ENCODE measurements at places on chromosomes 16 and 17. TPM values are rescaled to one million over a fixed set of nuclear protein-coding genes. Genes with fewer than 3 reads are reported as not detected.

DNA sequence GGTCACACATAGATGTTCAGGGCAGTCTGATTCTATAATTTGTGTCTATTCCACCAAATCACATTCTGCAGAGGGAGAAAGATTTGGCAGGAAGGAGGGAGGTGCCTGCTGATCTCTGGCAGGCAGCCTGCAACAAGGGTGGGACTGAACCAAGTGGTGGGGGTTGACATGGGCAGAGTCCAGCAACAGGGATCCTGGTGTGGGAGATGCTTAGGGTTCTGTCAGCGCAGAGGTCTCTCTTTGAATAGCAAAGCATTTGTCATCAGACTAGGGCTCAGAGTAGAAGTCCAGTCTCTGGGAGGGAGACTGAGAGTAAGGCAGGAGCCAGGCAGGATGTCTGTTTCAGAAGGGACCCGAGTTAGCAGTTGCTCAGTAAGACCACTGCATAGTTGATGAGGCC lies 94.6 kb downstream of the UTP18 start:
- DNase-seq = no peak

DNA sequence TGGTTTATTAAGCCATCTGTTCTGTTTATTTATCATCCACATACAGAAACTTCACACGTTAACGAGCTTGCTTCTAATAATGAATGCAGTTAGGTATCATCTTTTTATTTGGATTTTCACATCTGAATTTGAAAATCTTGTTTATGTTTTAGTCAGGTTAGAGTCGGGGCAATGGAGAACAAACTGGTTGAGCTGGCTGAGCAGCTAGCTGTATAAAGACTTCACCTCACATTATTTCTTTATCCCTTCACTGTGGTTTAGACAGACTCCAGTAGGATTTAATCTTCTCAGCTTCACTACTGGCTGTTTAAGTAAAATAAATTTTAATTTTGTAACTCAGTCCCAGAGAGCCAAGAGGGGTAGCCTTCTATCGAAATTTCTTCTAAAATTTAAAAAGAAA lies 415.9 kb downstream of the RBFOX1 start:
- DNase-seq = no peak

- DNase-seq = no peak
Observed at GRCh38 chr16:269061-269796, 6.5 kb downstream of the RGS11 start.

- peak; percentile 94 for DNase-seq
Observed at GRCh38 chr17:45221081-45222013, at the start of gene FMNL1. Gene FMNL1, plus strand, starts transcription at chr17:45221885. Its CDS starts 240 bp downstream, at chr17:45222125.

DNA sequence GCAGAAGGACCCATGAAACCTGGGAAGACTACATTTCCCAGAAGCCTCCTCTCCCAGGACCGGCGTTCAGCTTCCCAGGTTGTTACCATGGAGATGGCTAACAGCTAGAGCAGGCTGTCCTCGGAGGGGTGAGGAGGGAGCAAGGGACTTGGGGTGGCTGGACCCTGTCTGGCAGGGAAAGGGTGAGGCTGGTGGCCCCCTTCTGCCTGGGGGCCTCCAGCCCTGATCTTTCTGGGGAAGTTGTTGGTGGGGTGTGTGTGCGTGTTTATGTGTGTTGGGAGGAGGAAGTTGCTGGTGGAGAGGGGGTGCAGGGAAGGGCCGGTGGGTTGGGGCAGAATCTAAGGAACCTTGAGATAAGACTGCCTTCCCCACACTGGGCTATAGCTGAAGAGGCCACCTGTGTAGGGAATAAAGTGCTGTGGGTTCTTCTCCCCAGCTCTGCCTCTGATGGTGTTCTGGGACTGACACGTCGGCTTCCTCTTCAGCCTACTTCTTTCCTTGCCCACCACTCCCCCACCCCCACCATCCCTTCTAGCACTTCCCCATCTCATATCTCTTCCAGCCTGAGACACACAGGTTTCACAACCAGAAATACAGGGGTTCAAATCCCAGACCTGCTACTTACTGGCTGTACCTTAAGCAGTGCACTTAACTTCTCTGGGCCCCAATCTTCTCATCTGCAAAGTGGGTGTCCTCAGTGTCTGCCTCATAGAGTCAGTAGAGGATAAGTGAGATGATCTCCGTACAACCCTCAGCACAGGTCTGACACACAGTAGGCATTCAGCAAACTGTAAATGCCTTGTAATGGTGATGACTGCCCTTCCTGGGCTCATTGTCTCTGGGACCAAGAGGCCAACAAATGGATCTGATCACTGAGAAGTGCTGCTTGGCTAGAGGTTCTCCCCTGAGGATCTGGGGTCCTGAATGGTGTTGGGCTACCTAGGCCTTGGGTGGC lies at the start of gene DRC7:
TSS of gene DRC7 (plus strand) at position 82 of the 955 bp plus-strand sequence. CDS start 3,144 bp downstream, outside the sequence.
- no peak for DNase-seq

DNA sequence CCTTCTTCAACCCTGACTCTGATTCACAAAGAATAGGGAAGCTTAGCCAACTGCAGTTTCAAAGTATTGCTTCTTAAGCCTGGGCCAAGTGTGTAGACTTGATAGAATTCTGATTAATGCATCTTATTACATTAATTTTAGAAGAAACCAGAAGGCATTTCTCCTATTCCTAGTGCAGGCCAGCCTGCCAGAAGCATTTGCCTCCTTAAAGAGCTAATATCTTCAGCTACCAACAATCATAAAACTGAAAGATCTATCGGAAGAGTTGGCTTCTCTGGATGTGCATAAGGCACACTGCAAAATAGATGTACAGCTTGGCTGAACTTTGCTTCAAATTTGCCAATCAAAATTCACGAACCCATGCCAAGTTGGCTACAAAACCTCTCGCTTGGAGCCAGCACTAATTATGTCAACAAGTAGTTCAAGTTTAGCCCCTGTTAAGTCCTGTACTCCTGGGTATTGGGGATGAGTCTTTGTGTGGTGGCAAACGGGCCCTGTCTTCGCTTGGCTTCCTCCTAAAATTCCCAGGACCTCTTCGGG lies 717.8 kb downstream of the WWOX start:
- DNase-seq = no peak

Gene SMIM22
- not detected for total RNA-seq

Gene AATK
- 9.3 TPM for total RNA-seq

Gene ABCA6
- total RNA-seq = 14.6 TPM
